ENCODE measurements at places on chromosomes 3 and 15.

DNA sequence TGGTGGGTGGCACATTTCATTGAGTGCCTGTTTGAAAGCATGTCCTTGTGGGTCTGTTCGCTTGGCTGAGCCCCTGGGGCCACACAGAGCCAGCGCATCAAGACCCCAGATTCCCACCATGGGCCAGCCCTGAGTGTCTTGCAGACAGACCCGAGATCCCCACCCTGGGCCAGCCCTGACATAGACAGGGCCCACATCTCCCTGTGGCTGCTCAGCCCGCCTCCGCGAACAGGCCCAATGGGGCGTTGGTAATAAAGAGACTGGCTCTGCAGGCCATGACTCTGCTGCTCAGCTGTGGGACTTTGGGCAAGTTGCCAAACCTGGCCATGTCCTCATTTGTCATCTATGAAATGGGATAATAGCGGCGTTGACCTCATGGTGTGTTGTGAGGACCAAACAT lies 22.6 kb downstream of the FAH start:
- DNase-seq: no peak

- DNase-seq: no peak
Measured at GRCh38 chr3:134014270-134014669, 15.5 kb downstream of the SLCO2A1 start.

GRCh38 chr15:73990250-73991005 lies 1.7 kb downstream of the STOML1 start:
- no peak for DNase-seq

DNA sequence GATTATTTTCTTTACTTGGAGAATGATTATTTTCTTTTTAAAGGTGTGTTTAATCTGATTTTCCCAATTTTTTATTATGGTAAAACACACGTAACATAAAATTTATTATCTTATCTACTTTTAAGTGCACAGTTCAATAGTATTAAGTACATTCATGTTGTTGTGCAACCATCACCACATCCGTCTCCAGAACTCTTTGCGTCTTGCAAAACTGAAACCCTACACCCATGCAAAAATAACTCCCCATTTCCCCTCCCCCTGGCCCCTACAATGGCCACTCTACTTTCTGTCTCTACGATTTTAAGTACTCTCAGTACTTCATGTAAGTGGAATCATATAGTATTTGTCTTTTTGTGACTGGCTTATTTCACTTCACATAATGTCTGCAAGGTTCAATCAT lies 230.7 kb downstream of the SATB1 start:
- DNase-seq: no peak

- DNase-seq: no peak
Measured at GRCh38 chr3:123267821-123268220, 66.1 kb downstream of the SEC22A start.

Data from brain microvascular endothelial cell (primary cell).